ENCODE measurements at places on chromosomes 6 and 20. TPM values are rescaled to one million over a fixed set of nuclear protein-coding genes. Genes with fewer than 3 reads are reported as not detected.
A peak's percentile ranks its signal among the peaks of the same experiment; 100 is the strongest.

Gene TMX4
- 9.8 TPM for total RNA-seq

Gene SLC22A2
- total RNA-seq: 0.44 TPM

Gene TFAP2A
- total RNA-seq: 0.30 TPM

Gene EYA4
- 0.32 TPM for total RNA-seq

Gene FKBP1A
- 201 TPM for total RNA-seq

DNA sequence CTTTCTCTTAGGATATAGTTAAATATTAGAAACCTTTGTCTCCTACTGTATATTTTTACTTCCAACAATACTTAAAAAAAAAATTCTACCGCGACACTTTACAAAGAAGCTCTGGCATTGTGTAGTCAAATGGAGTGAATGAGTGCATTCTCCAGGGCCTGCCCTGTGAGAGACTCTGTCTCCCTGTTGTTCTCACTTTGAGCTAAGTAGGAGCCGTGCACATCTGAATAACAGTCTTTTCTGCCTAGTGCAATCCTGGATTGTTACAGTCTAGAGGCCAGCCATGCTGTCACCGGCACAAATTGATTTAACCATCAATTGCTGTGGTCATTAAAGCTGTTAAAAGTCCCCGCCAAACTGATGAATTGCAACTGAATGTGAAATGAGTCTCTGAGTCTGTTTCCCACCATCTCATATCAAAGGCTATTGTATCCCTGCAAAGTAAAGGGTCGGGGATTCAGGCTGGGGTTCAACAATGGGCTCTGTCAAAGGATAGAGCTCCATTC lies 156.0 kb downstream of the RFPL4B start:
- H3K4me1 ChIP-seq: peaks cover 25% of the 10 kb centered on the region
- H3K4me3 ChIP-seq: no peak overlapping the region
- peak overlapping the region; percentile 24 for H3K27ac ChIP-seq
- no peaks in the 10 kb centered on the region for H3K27me3 ChIP-seq
- DNase-seq: no peak

- no peak overlapping the region for H3K4me3 ChIP-seq
- H3K36me3 ChIP-seq: no peaks in the 10 kb centered on the region
- DNase-seq: no peak
- peaks cover 70% of the 10 kb centered on the region for H3K4me1 ChIP-seq
- H3K27me3 ChIP-seq: no peaks in the 10 kb centered on the region
These were observed 4.6 kb downstream of the AFDN start for GRCh38 chr6:167831281-167831828.

GRCh38 chr6:2949121-2949520 lies 22.2 kb downstream of the SERPINB6 start:
- no peak overlapping the region for H3K4me3 ChIP-seq
- H3K4me1 ChIP-seq: peaks cover 27% of the 10 kb centered on the region
- DNase-seq: no peak
- H3K27ac ChIP-seq: no peak overlapping the region
- peaks cover 1% of the 10 kb centered on the region for H3K36me3 ChIP-seq

DNA sequence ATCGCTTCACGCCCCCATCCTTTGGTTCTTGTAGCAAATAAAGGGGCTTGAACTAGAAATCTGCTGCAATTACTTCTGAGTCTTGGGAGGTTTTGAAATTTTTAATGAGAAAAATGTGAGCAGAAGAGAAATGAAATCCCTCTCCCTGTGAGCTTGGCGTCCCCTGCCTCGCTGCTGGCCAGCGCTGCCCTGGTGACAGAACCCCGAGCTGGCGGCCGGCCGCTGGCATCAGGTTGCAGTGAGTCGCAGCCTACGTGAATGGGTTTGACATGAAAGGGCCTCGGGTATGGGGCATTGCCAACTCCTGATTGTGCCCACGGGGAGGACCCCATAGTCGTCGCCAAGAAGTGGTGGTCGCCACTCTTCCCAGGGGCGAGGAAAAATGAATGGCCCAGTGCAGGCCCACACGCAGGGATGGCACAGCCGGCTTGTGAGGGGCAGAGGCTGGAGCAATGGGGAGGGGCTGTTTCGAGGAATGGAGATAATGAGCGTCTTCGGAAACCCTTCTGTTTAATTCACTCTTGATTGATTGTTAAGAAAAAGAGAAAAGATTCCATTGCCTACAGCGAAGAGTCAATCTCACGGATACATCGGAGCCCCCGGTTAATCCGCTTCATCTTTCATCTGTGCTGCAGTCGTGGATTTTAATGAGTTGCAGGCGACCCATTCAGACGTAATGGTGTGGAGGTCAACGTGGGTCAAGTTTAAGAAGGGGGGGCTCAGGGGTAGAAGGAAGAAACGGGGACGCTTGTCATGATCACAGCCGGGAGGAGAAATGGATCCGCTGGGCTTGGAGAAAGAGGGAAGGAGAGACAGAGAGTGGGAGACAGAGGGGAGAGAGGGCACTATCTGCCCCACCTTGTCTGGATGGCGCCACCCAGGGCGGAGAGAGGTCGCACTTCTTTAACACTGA lies 380.1 kb downstream of the THBS2 start:
- DNase-seq: no peak
- H3K4me3 ChIP-seq: no peak overlapping the region
- H3K36me3 ChIP-seq: no peaks in the 10 kb centered on the region
- H3K4me1 ChIP-seq: peaks cover 11% of the 10 kb centered on the region
- H3K27ac ChIP-seq: no peak overlapping the region

- peaks cover 7% of the 10 kb centered on the region for H3K4me1 ChIP-seq
- H3K27ac ChIP-seq: no peak overlapping the region
- DNase-seq: no peak
- no peaks in the 10 kb centered on the region for H3K36me3 ChIP-seq
These were observed 889.1 kb upstream of the MAP3K7 start for GRCh38 chr6:91476000-91476399.

- no peaks in the 10 kb centered on the region for H3K36me3 ChIP-seq
- H3K27me3 ChIP-seq: peaks cover 15% of the 10 kb centered on the region
- peak overlapping the region; percentile 96 for H3K27ac ChIP-seq
- peak overlapping the region; percentile 94 for H3K4me3 ChIP-seq
- DNase-seq: peak; percentile 49
- H3K4me1 ChIP-seq: peaks cover 37% of the 10 kb centered on the region
These were observed 424 bp upstream of the KIF13A start for GRCh38 chr6:17987697-17988421.

- H3K27ac ChIP-seq: no peak overlapping the region
- peaks cover 74% of the 10 kb centered on the region for H3K4me1 ChIP-seq
- H3K4me3 ChIP-seq: no peak overlapping the region
- H3K27me3 ChIP-seq: no peaks in the 10 kb centered on the region
- H3K36me3 ChIP-seq: no peaks in the 10 kb centered on the region
These were observed 531.3 kb downstream of the QKI start for GRCh38 chr6:163945808-163946207.

- no peak overlapping the region for H3K4me3 ChIP-seq
- no peaks in the 10 kb centered on the region for H3K27me3 ChIP-seq
- no peaks in the 10 kb centered on the region for H3K36me3 ChIP-seq
- no peak overlapping the region for H3K27ac ChIP-seq
These were observed 12.5 kb upstream of the RANBP9 start for GRCh38 chr6:13724182-13724581.

DNA sequence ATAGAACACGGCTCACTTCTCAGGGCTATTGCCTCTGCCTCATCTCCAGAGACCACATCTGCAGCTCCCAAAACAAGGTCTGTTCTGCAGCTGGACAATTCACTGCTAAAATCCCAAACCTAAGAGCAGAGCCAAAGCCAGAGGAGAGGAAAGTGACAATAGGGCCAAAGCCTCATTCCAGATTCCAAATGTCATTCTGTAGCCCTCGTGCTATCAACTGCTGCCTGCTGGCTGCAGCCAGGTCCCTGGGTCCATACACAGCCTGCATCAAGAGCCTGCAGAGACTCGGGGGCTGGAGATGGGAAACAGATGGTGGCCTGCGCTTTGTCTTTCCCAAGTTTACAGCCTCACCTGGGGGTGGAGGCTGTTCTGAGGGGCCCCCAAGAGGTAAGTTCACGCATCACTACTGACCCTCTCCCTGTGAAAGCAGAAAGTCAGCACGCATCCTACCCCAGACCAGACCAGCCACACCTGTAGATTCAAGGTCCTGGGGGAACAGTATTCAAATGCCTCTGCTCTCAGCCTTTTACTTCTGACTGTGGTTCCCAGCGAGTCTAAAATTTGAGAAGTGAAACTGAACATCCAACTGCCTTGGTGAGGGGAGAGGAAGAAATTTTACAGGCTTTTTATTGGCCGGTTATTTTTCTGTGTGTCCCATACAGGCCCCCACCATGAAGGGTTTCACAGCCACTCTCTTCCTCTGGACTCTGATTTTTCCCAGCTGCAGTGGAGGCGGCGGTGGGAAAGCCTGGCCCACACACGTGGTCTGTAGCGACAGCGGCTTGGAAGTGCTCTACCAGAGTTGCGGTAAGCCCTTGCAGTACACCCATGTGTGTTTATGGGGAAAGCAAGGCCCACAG lies at the start of gene LY86:
TSS of gene LY86 (plus strand) at position 657 of the 860 bp plus-strand sequence. CDS start at position 672, 15 bp downstream.
- peaks cover 22% of the 10 kb centered on the region for H3K4me1 ChIP-seq
- H3K4me3 ChIP-seq: no peak within 1 kb of the TSS
- no peak within 1 kb of the TSS for H3K27ac ChIP-seq
- H3K36me3 ChIP-seq: no peaks in the 10 kb centered on the region
- no peak for DNase-seq

GRCh38 chr6:46315589-46315988 lies 144.8 kb upstream of the ENPP5 start:
- H3K4me1 ChIP-seq: peaks cover 8% of the 10 kb centered on the region
- H3K27ac ChIP-seq: no peak overlapping the region
- DNase-seq: no peak
- no peak overlapping the region for H3K4me3 ChIP-seq
- no peaks in the 10 kb centered on the region for H3K36me3 ChIP-seq

DNA sequence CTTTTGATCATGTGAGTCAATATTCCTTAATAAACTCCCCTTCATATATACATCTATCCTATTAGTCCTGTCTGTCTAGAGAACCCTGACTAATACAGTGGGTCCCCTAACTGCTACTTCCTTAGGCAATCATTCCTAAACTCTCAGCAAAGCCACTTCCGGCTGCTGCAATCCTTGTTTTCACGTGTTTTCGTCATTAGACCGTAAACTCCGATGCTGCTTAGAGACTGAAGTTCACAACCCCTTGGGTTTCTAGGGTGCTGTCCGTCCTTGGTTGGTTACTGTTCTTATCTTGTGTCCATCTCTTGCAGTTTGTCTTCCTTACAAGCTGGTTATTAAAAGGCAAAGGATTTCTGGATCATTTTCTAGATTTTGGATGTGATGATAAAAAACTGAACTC lies 106.4 kb downstream of the GMPR start:
- H3K4me1 ChIP-seq: peaks cover 10% of the 10 kb centered on the region
- DNase-seq: no peak
- no peak overlapping the region for H3K4me3 ChIP-seq

GRCh38 chr6:129908356-129908755 lies 47.2 kb upstream of the TMEM244 start:
- H3K27me3 ChIP-seq: no peaks in the 10 kb centered on the region
- H3K4me1 ChIP-seq: peaks cover 10% of the 10 kb centered on the region
- no peak overlapping the region for H3K27ac ChIP-seq
- H3K4me3 ChIP-seq: no peak overlapping the region

- no peak overlapping the region for H3K27ac ChIP-seq
- H3K27me3 ChIP-seq: peaks cover 2% of the 10 kb centered on the region
- no peaks in the 10 kb centered on the region for H3K4me1 ChIP-seq
- no peak overlapping the region for H3K4me3 ChIP-seq
These were observed 140.2 kb upstream of the CARMIL1 start for GRCh38 chr6:25138934-25139415.

GRCh38 chr6:143607974-143608373 lies 69.8 kb upstream of the PHACTR2 start:
- H3K27me3 ChIP-seq: no peaks in the 10 kb centered on the region
- peaks cover 14% of the 10 kb centered on the region for H3K4me1 ChIP-seq
- no peaks in the 10 kb centered on the region for H3K36me3 ChIP-seq
- no peak for DNase-seq
